Activated CD4-positive, alpha-beta T cell treated with anti-CD3 and anti-CD28 coated beads, Interleukin-2, amount 10 ng/mL, durations not matched to agents 7 days and 5 days (primary cell): ENCODE measurements at places on chromosomes 2 and 18.

DNA sequence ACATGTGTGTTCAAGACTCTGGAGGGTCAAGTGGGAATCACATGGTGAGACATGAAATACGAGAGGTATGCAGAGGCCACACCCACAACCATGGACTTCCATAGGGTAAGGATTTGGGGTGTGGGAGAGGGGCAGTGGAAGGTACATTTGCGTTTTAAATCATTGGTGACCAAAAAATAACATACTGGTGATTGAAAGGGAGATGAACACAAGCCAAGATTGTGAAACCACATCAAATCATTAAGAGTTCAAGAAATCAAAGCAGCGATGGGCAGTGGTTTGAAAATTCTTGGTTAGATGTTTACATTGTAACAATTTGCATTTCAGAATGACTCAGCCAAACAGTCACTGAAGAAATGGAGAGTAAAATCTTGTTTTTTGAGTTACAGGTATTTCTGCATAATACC is 1.9 kb upstream of the CABYR start:
- H3K27me3 ChIP-seq, result peaks cover 26% of the 10 kb centered on the region
- no peak for DNase-seq
- H3K4me3 ChIP-seq, result no peak overlapping the region
- no peak overlapping the region for H3K27ac ChIP-seq

DNA sequence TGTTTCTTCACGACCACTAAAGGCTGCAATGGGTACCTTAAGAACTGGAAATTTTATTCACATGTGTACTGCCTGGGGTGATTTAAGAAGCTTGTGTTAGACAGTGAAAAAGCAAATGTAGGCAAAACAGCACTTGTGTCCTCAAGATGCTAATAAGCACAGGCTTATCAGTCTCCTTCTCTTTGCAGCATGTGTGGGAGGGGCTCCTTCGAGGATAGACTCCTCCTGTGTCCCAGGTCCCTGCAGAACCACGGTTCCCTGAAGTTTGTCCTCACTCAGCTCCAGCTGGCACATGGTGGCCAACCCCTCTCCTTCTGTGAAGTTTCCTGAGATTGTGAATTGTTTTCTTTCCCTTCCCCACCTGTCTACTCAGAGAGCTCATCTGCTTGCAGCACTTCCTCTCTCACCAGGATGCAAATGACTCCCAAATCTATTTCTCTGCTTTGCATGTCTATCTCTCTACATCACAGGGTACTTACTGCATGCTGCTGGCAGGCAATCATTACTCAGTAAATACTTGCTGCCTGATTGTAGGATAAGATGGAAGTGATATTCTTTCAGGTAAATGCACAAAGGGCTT is 589.6 kb upstream of the KLHL29 start:
- no peaks in the 10 kb centered on the region for H3K27me3 ChIP-seq
- no peaks in the 10 kb centered on the region for H3K36me3 ChIP-seq
- no peak overlapping the region for H3K4me3 ChIP-seq

- no peak for DNase-seq
- H3K27me3 ChIP-seq, result no peaks in the 10 kb centered on the region
- no peaks in the 10 kb centered on the region for H3K36me3 ChIP-seq
These were observed 75.9 kb upstream of the PID1 start for GRCh38 chr2:229346816-229347540.

- DNase-seq, result no peak
- no peak overlapping the region for H3K4me3 ChIP-seq
- no peaks in the 10 kb centered on the region for H3K4me1 ChIP-seq
- no peak overlapping the region for H3K27ac ChIP-seq
- H3K27me3 ChIP-seq, result peaks cover 45% of the 10 kb centered on the region
These were observed 29.9 kb upstream of the ZNG1B start for GRCh38 chr2:113407446-113408099.

DNA sequence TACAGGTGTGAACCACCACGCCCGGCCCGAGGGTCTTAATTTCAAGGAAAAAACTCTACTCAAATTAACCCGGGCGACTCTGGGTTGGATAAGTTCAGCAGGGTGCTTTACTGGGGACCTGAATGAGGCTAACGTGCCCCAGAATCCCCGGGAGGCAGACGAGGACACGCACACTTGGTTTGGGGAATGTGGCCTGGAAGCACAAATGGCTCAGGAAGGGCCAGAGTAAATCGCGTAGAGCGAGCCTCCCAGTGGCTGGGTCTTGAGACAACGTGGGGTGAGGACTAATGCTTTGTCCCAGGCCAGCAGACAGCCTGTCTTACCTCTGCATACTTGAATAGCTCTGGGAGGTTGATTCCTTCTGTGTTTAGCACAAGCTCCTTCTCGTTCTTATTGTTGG is 75.8 kb downstream of the POLR1A start:
- DNase-seq, result no peak
- no peak overlapping the region for H3K4me3 ChIP-seq
- H3K36me3 ChIP-seq, result peaks cover 71% of the 10 kb centered on the region
- peaks cover 23% of the 10 kb centered on the region for H3K4me1 ChIP-seq
- H3K27ac ChIP-seq, result no peak overlapping the region

DNA sequence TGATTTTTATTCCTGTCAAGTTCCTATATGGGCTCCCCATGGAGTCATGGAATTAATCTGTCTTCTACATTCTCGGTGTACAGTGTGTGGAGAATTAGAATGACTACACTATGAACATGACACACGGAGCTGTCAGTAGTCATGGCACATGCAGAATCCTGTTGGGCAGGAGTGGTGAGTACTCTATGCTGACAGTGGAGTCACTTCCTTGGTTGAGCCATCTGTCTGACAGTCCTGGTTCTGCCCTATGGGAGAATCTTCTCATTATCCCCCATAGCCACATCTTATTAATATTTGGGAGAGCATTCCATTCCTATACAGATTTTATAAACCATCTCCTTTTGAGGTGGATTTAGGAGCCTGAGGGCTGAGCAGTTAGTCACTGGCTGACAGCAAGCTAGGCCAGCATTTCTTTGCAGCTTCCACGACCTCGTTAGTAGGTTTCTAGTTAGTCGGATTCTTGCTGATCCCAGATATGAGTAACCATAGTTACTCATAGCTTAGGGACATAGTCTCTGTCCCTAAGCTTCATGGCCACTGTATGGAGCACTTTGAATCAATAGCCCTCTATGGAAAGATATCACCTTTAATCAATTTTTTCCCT is 90.6 kb downstream of the MDH1 start:
- no peak overlapping the region for H3K27ac ChIP-seq
- H3K36me3 ChIP-seq, result no peaks in the 10 kb centered on the region
- no peak overlapping the region for H3K4me3 ChIP-seq
- DNase-seq, result no peak

DNA sequence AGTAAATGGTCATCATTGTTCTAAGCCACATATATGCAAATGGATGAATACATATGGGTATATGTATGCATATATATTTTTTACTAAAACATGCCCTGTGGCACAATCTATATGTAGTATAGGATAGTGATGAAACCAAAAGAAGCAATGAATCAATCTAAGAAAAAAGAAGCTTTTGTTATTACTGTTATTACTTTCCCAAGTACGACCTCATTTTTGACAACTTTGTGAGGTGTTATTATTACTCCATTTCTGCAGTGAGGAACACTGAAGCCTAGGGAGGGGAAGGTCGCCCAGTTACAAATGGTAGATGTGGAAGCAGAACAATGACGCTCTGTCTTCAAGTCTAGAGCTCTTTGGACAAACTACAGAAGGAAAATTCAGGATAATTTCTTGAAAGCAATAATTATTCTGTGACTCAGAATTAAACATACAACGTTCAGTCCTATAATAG is 38.3 kb downstream of the STAT4 start:
- DNase-seq, result no peak
- no peak overlapping the region for H3K27ac ChIP-seq
- no peaks in the 10 kb centered on the region for H3K27me3 ChIP-seq
- peaks cover 57% of the 10 kb centered on the region for H3K36me3 ChIP-seq

DNA sequence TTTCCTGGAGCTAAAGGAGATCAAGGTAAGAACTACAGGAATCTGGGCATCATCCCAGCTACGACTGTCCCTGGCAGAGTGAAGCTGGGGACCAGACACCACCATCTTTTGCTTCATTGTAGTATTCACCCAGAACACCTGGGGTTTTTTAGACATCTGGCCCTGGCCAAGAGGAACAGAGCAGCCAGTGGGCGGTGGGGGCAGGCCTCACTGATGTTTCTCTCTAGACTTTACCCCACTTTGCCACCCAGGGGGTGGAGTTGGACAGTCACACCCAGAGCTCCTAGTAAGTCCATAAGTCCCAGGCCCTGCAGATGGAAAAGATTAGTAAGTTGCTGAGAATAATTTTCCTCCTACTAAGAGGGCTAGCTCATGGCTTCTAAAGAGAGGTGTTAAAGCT is 39.6 kb downstream of the MARCO start:
- no peak overlapping the region for H3K27ac ChIP-seq
- H3K4me3 ChIP-seq, result no peak overlapping the region
- no peak for DNase-seq
- H3K36me3 ChIP-seq, result no peaks in the 10 kb centered on the region

- H3K4me1 ChIP-seq, result no peaks in the 10 kb centered on the region
- peaks cover 8% of the 10 kb centered on the region for H3K27me3 ChIP-seq
- H3K36me3 ChIP-seq, result no peaks in the 10 kb centered on the region
- no peak for DNase-seq
- H3K4me3 ChIP-seq, result no peak overlapping the region
These were observed 314.4 kb downstream of the ALK start for GRCh38 chr2:29607038-29607420.

DNA sequence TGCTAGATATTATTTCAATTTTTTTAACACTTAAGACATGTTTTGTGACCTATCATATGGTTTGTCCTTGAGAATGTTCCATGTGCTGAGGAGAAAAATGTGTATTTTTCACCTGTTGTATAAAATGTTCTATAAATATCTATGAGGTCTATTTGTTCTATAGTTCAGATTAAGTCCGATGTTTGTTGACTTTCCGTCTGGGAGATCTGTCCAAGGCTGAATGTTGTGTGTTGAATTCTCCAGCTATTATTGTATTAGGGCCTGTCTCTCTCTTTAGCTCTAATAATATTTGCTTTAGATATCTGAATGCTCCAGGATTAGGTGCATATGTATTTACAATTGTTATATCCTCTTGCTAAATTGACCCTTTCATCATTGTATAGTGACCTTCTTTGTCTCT is 144.1 kb downstream of the NYAP2 start:
- no peaks in the 10 kb centered on the region for H3K36me3 ChIP-seq
- no peak overlapping the region for H3K27ac ChIP-seq
- peaks cover 6% of the 10 kb centered on the region for H3K27me3 ChIP-seq
- H3K4me3 ChIP-seq, result no peak overlapping the region

- no peak overlapping the region for H3K4me3 ChIP-seq
- H3K27ac ChIP-seq, result no peak overlapping the region
- H3K36me3 ChIP-seq, result no peaks in the 10 kb centered on the region
- H3K27me3 ChIP-seq, result no peaks in the 10 kb centered on the region
- no peak for DNase-seq
These were observed 65.9 kb upstream of the HPCAL1 start for GRCh38 chr2:10236571-10237391.

DNA sequence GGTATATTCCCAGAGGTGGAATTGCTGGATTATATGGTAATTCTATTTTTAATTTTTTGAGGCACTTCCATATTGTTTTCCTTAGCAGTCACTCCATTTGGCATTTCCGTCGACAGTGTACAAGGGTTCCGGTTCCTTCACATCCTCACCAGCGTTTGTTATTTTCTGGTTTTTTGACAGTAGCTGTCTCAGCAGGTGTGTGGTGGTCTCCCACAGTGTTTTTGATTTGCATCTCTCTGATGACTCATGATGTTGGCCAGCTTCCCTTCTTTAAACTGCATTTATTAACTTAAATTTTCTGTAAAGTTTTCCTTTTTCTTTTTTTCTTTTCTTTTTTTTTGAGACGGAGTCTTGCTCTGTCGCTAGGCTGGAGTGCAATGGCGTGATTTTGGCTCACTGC is 19.7 kb downstream of the SH3BP4 start:
- H3K36me3 ChIP-seq, result no peaks in the 10 kb centered on the region
- H3K27me3 ChIP-seq, result peaks cover 7% of the 10 kb centered on the region
- no peak overlapping the region for H3K27ac ChIP-seq
- H3K4me3 ChIP-seq, result no peak overlapping the region
- no peaks in the 10 kb centered on the region for H3K4me1 ChIP-seq
- DNase-seq, result no peak

DNA sequence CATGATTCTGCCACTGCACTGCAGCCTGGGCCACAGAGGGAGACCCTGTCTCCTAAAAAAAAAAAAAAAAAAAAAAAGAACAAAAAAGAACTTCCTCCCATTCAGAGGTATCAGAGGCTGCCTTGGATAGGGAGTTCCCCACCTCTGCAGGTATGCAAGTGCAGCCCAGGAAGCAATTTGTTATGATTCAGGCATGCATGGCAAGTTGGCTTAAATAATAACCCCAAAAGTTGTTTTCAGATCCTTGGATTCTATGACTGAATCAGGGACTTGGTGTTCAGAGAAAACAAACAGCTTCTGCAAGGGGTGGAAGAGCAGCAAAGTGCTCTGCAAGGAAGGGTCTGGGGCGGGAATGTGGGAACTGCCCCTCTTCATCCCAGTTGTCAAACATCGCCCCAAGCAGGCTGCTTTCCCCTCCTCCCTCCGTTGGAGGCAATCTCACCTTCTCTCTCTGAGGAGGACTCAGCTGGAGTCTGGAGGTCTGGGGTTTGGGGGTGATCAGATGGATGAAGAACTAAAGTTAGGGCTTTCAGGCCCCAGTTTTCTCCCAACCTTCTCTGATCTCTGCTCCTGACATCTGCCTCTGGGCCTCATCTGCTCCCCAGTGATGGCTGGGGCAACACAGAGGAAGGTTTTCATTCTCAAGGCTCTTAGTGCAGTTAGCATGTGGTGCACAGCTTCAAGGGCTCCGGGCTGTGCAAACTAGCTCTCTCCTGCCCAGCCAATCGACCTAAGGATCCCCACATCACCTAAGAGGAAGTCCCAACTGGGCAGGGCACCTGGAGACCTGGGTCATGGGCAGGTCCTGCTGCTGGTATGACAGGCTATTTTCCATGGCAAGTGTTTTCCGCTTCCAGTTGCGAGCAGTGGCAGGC is 3.5 kb upstream of the GDF7 start:
- no peak for DNase-seq
- no peaks in the 10 kb centered on the region for H3K36me3 ChIP-seq
- H3K27ac ChIP-seq, result no peak overlapping the region
- no peak overlapping the region for H3K4me3 ChIP-seq

DNA sequence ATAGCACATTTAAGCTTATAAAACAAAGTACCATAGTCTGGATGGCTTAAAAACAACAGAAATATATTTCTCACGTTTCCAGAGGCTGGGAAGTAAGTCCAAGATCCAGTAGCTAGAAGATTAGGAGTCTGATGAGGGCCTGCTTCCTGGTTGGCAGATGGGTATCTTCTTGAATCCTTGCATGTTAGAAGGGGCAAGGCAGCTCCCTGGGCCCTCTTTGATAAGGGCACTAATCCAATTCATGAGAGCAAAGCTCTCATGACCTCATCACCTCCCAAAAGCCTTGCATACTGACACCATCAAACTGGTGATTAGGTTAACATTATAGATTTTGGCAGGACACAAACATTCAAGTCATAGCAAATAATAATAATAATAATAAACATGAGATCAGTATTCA is 146.4 kb downstream of the CCDC102B start:
- no peak for DNase-seq
- H3K27me3 ChIP-seq, result no peaks in the 10 kb centered on the region
- H3K4me3 ChIP-seq, result no peak overlapping the region
- H3K4me1 ChIP-seq, result no peaks in the 10 kb centered on the region
- H3K27ac ChIP-seq, result no peak overlapping the region
- H3K36me3 ChIP-seq, result no peaks in the 10 kb centered on the region

GRCh38 chr18:44855681-44856080 is 175.0 kb downstream of the SETBP1 start:
- peaks cover 14% of the 10 kb centered on the region for H3K27me3 ChIP-seq
- no peak overlapping the region for H3K4me3 ChIP-seq
- no peaks in the 10 kb centered on the region for H3K4me1 ChIP-seq
- no peaks in the 10 kb centered on the region for H3K36me3 ChIP-seq
- DNase-seq, result no peak
- no peak overlapping the region for H3K27ac ChIP-seq

- H3K4me1 ChIP-seq, result peaks cover 18% of the 10 kb centered on the region
- H3K27me3 ChIP-seq, result peaks cover 8% of the 10 kb centered on the region
- H3K27ac ChIP-seq, result no peak overlapping the region
These were observed 14.0 kb downstream of the REEP1 start for GRCh38 chr2:86323273-86324021.
